ENCODE measurements at places on chromosomes 12 and 14. TPM values are rescaled to one million over a fixed set of nuclear protein-coding genes. Genes with fewer than 3 reads are reported as not detected.
A peak's percentile ranks its signal among the peaks of the same experiment; 100 is the strongest.

The PIK3C2G gene
- total RNA-seq, result not detected

- no peak for DNase-seq
- no peaks in the 10 kb centered on the region for H3K36me3 ChIP-seq
- no peaks in the 10 kb centered on the region for H3K4me1 ChIP-seq
- H3K27ac ChIP-seq, result no peak overlapping the region
- H3K27me3 ChIP-seq, result no peaks in the 10 kb centered on the region
- no peak overlapping the region for H3K4me3 ChIP-seq
Observed at GRCh38 chr12:19120795-19121194, 8.7 kb upstream of the PLEKHA5 start.

DNA sequence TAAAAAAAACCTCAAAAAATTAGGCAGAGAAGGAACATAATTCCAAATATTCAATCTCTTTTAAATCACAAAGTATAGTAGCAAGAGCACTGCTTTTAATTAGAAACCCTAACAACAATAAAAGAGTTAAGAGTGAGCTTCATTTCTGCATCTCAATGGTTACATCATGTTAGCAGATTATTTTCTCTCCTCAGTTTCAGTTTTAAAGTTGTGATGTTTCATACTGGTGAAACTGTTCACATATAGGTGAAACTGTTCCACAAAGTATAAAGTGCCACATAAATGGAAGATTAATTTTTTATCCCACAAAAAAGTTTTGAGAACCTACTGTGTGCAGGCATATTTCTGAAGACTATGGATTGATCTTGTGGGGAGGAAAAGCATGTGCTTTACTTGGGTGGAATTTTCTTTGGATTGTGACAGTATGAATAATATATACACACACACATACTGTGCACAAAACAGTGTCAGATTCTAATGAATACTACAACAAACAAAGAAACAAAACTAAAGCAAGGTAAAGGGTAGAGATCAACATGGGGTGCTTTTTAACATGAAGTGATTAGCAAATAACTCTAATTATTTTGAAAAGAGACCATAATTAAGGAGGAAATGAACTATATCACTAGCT lies 17.1 kb downstream of the LUM start:
- H3K27ac ChIP-seq, result no peak overlapping the region
- H3K4me1 ChIP-seq, result no peaks in the 10 kb centered on the region
- DNase-seq, result no peak
- no peak overlapping the region for H3K4me3 ChIP-seq

- peak overlapping the region; percentile 63 for H3K27ac ChIP-seq
- DNase-seq, result no peak
- no peaks in the 10 kb centered on the region for H3K27me3 ChIP-seq
- H3K4me1 ChIP-seq, result no peaks in the 10 kb centered on the region
- no peak overlapping the region for H3K4me3 ChIP-seq
Observed at GRCh38 chr12:105671720-105672119, 341.2 kb downstream of the C12orf75 start.

- H3K27ac ChIP-seq, result peak overlapping the region; percentile 81
- H3K36me3 ChIP-seq, result no peaks in the 10 kb centered on the region
- no peaks in the 10 kb centered on the region for H3K4me1 ChIP-seq
- H3K27me3 ChIP-seq, result no peaks in the 10 kb centered on the region
- DNase-seq, result peak; percentile 81
Observed at GRCh38 chr14:75401361-75401760, 26.5 kb upstream of the JDP2 start.

- DNase-seq, result peak; percentile 91
- no peaks in the 10 kb centered on the region for H3K27me3 ChIP-seq
- H3K4me3 ChIP-seq, result no peak overlapping the region
- peak overlapping the region; percentile 70 for H3K27ac ChIP-seq
Observed at GRCh38 chr12:124713041-124713435, 145.6 kb upstream of the NCOR2 start.

- H3K4me1 ChIP-seq, result no peaks in the 10 kb centered on the region
- H3K27ac ChIP-seq, result no peak overlapping the region
- H3K27me3 ChIP-seq, result no peaks in the 10 kb centered on the region
- no peak overlapping the region for H3K4me3 ChIP-seq
Observed at GRCh38 chr14:75198291-75198933, 22.0 kb upstream of the TMED10 start.
